Hypothalamus (tissue), 51 donors: ENCODE measurements at places on chromosomes 7 and 10.

DNA sequence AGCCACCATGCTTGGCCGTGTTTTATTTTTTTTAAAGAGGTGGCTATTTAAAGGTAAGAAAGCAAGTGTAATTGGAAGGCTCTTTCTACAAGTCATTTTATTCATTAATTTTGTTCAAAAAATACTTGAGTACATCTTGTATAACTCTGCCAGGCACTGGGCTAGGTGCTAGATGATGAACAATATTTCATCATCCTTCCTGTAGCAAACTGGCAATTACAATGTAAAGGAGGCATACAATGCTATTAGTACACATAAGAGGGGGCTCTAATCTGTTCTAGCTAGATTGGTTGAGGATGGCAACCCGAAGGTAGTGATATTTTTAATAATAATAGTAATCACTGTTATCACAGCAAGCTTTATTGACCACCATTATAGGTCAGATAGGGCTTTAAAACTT is 215.5 kb upstream of the KLF14 start:
- no peak for DNase-seq

DNA sequence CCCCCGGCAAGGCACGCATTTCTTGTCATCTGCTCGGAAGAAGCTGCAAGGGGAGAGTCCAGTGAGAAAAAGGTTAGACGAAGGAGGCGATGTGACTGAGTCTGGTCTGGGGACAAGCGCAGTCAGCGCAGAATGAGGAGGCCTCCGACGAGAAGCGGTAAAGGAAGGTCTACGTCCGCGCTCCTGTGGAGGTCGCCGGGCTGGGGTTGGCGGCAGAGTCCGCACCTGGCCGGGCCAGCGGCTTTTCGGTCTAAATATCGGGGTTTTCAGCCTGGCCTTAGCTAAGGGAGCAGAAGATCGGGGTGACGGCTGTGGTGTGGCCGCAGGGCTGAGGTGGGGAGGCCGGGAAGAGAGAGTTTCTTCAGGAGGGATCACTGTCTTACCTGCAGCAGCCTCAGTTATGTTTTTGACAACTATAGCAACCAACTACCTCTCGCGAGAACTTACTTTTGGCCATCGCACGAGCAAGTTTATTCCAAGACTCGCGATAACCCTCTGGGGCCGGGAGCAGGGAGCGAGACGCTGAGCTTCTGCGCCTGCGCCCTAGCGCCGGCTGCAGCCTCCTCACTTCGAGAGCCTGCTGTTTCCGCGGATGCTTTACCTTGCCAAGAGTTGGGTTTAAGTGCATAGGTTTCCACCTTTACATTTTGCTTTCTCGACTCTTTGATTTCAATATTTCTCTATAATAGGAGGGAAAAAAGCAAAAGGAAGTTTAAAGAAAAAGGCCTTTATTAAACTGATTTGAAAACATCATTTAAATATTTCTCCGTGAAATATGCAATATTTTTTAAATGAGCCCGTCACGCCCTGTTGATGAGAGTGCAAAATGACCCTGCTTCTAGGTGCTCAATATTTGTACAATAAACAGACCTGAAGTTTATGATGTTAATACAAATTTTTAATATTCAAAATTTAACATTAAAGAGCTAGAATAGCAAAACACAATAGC is at the start of gene CFAP70:
TSS of gene CFAP70 (minus strand) at position 534 of the 949 bp plus-strand sequence. CDS start 4,068 bp downstream, outside the sequence.
- peak; percentile 69 for DNase-seq

DNA sequence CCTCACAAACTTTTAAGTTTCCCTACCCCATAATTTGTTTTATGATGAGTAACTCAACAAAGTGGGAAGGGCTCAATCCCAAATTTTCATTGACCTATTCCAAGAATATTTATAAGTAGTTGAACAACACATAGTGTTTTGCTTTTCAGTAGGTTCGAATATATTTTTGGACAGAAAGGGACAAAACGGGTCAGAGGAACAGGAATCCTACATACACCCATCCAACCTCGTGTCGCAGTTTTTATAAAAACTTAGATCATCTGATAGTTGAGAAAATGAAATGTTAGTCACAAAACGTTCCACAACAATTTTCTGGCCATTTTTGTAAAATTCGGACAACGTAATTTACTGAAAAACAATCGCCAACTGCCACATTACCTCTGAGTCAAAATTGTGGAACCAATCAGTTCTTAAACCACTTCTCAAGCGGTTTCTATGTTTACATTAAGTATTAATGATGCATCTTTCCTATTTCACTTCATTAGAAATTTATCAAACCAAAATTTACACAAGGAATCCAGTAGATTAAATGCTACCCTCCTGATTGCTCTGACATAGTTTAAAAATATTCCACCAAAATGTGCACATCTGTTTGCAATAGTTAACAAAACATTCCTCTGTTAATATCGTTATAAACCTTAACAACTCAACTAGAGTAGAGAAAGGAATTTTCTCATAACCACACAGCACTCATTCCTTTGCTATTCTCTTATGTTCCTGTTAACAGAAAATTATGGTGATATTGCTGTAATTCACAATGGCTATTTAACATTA is 6.3 kb downstream of the WNT16 start:
- no peak for DNase-seq

DNA sequence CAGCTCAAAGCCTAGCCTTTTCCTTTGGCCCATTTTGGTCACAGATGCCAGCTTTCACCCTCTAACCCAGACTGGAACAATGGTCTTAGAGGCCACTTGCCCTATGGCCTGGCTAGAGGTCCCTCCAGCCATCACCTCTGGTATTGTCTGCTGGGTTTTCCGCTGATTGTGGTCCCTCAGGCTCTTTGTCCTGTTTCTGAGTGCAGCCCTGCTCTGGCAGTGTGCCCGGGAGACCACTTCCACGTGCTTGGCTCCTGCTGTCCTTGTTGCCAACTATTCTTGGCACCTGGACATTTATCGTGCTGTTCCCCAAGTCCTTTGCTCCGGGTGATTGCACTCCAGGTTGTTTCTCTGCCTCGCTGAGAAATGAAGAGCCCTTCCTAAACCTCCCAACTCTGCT is 53.3 kb upstream of the FAM180A start:
- DNase-seq: no peak

- no peak for DNase-seq
Observed at GRCh38 chr7:101175664-101176063, 4.4 kb downstream of the NAT16 start.
